Ovary (tissue), 10 donors: ENCODE measurements at places on chromosomes 6 and 20.
A peak's percentile ranks its signal among the peaks of the same experiment; 100 is the strongest.

- no peak for DNase-seq
These were observed 395.7 kb downstream of the RNGTT start for GRCh38 chr6:88567696-88568095.

GRCh38 chr6:160337991-160338390 lies 10.2 kb upstream of the SLC22A3 start:
- no peak for DNase-seq

DNA sequence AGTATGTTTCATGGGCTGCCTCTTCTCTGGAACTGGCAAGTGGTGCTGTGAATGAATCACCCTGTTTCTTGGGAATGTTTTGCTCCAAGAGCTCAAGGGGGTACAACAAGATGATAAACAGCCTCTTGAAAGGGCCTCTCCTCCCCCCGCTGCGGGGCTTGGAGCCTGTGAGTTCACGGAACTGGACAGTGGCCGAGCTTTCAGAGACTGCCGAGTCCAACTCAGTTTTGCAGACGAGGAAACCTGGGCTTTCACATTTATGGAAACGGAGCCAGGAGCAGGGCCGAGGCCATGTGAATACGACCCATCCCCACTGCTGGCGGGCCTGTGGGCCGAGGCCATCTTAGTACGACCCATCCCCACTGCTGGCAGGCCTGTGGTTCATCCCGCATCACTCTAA lies 18.2 kb upstream of the SRC start:
- DNase-seq: peak; percentile 94

DNA sequence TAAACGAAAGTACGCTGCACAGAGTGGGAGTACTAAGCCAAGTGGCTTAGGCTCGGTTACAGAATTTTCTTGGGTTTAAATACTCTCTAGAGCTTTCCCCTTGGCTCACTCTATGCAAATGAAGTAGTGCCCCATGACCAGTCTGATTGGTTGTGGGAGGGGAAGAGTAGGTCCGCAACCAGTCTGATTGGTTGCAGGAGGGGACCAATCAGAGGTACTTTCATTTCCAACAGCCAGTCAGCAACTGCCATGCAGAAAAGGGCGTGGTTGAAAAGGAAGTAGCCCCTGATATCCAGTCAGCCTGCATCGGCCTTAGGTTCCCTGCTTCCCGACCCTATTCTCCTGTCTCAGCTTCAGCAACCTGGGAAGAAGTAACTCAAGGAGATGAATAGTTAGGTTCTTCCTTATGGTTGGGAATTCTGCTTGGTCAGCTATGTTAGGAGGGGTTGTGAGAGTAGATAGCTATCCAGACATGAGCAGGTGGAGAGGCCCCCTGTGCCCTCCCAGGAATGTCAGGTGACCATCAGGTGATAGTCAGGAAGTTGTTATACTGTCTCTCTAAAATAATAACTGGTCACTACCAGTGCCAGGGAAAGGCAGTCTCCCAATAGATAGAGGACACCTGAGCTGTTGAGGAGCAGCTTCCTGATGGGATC lies 57.4 kb downstream of the FARS2 start:
- no peak for DNase-seq

DNA sequence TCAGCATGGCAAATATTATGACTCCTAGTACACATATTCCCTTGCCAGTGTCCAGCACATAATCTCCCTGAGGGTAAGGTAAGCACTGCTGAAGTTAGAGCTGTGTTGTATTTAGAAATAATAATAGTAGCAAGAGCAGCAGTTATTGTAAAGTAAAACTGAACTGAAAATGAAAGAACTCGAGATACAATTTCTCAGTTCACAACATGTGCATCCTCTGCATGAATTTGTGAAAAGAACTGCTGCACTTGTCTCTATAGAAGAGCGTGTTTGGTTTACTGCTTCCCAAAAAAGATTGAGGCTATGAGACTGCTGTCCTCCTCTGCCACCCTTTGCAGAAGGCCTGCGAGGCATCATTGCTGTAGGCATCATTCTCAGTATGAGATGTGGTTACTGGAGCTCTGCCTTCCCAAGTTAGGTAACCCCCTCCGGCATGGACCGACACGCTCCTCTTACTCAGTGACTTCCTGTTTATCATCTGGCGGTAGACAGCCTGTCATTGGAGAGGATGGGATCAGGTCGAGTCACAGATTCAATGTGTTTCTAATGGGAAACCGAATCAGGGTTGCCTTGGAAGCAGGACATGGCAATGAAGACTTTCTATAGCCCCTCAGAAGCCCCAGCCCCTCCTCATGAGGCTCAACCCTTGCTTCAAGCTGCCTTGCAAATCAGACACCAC lies 48.1 kb downstream of the SLC24A3 start:
- no peak for DNase-seq

- peak; percentile 40 for DNase-seq
These were observed 99.5 kb downstream of the FYN start for GRCh38 chr6:111773501-111774345.

GRCh38 chr6:87755708-87756671 lies 54.0 kb upstream of the AKIRIN2 start:
- no peak for DNase-seq

DNA sequence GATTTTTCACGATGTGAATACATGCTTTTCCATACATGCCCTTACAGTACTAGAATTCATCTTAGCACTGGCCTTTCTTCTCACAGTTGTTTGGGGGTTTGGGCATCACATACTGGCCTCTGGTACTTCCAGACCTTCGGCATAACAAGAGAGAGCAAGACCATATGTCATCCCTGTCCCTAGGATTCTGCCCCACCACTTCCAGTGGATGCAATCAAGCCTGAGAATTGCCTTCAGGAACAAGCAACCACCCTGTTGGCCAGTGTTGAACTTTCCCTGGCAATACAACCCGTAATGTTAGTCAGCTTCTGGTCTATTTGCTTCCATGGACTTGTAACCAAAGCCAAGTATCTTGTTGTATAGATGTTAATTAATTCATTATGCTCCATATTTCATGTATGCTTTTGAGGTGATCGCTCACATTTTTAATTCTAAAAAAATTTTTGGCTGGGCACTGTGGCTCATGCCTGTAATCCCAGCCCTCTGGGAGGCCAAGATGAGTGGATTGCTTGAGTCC lies 15.4 kb upstream of the SLPI start:
- DNase-seq: no peak

DNA sequence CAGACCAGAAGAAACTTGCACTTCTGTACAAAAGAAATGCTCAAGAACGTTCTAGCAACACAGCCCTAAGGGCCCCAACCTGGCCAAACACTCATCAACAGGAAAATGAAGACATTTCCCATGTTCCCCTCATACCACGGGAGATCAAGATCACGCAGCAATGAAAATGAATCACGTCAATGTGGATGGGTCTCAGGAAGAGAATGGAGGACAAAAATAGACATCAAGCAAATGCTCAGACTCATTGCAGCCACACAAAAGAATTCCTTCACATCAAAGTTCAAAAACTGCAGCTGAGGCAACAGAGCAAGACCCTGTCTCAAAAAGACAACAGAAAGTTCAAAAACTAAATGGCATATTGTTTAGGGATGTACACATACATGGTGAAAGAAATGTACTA lies 18.1 kb downstream of the ULBP3 start:
- DNase-seq: no peak
